ENCODE measurements at places on chromosomes 13 and 19.
A peak's percentile ranks its signal among the peaks of the same experiment; 100 is the strongest.

- DNase-seq: no peak
Measured at GRCh38 chr13:114043421-114044053, 69.7 kb upstream of the C13orf46 start.

DNA sequence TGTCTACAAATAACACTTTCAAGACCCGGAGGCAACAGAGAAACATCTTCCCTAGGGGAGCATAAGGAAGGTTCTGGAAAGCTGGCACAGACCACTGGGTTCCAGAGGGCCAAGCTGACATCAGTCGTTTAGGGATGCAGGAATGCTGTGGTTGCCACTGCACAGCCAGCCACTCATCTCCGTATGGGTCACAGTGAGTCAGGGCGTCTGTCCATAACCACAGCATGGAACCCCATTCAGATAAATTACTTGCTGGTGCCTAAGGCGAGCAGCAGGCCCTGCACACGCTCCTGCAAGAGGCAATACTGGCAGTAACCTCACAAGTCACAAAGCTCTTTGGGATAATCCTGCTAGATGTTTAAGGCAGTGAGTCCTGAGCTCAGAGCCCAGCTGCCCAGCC, 140.9 kb upstream of the UBL3 start:
- peak; percentile 20 for DNase-seq

GRCh38 chr13:101474419-101474957, 22.0 kb downstream of the ITGBL1 start:
- peak; percentile 83 for DNase-seq

- no peak for DNase-seq
Measured at GRCh38 chr19:11027381-11027780, 61.9 kb upstream of the LDLR start.

- no peak for DNase-seq
Measured at GRCh38 chr13:51919531-51919930, 57.8 kb downstream of the CCDC70 start.

DNA sequence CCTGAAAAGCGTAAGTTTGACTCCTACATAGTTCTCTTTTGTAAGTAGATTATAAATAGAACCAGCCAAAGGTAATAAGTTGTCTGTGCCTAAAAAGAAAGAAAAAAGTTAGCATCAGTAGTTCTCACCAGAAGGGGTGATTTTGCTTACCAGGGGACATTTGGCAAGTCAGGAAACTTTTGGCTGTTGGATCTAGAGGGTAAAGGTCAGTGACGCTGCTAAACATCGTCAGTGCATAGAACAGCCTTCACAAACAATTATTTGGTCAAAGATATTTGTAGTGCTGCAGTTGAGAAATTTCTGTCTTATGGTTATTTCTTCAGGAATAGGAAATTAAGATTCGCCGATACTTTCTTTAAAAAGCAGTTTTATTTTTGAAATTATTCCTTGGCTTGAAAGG, 2.0 kb downstream of the USPL1 start:
- no peak for DNase-seq

DNA sequence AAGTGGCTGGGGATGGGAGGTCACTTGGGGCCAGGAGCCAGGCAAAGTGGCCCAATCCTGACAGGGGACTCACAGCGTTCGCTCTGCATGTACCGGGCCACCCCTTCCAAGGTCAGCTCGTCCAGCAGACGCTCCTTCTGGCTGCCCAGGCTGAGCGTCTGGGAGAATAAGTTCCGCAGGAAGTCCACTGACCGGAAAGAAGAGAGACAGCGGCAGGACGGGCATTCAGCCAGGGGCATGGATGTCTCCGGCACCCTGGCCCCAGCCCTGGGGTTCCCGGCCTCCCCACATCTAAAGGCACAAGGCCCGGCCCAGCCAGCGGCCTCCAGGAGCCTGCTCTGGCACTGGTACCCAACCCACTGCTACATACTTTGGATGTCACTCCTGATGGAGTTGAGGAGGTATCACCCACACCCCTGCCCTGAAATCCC, 6.1 kb downstream of the SIRT2 start:
- no peak for DNase-seq

GRCh38 chr13:37995092-37995491, 125.5 kb upstream of the TRPC4 start:
- no peak for DNase-seq

GRCh38 chr13:35979361-35979951, 151.7 kb downstream of the DCLK1 start:
- DNase-seq: peak; percentile 87

DNA sequence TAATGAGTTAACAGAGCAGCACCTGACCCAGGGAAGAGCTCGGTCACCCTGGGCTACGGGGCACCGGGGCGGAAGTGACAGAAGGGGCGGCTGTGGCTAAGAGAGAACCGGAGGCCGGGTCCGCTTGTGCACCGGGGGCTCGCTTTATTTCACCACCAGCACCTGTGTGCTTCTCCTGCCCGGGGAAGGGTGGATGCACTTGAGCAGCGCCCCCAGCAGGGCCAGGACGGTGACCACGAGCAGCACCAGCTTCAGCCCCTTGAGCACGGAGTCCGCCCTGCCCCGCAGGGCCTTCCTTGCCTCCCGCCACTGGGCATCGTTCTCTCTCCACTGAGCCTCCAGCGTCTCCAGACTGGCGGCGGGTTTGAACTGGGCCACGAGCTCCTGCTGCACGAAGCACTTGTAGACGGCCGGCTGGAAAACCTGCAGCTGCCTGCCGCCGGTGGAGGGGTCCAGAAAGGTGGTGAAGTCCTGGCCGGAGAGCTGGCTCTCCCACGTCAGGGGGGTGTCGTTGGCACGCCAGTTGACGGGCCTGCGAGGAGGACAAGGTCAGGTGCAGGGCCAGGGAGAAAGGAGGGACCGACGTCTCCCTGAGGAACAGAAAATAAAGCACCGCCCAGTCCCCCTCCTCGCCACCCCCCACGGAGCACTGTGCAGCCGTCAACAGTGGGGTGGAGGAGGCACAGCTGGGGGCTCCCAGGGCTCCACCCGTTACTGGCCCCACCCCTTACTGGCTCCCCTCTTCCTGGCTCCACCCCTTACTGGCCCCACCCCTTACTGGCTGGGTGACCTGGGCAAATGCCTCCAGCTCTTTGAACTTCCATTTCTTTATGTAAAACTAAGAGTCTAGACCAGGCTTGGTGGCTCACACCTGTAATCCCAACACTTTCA, 3.6 kb downstream of the FAM187B start:
- DNase-seq: no peak

DNA sequence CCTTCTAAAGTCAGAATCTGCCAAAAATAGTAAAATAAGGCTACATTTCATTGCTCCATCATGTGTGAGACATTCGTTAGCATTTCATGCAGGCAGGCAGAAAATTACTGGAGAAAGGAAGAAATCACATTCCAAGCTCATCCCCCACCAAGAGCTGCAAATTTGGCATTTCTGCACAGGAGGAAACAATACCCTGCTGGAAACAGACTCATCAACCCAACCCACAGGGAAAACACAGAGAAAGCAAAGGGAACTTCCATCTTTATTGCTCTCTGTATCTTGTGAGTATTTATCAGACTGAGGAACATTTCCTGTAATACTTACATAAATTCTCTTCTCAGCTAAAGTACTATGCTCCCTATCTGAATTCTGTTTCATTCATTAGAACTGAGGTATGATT, 95.7 kb downstream of the KCTD12 start:
- DNase-seq: no peak

DNA sequence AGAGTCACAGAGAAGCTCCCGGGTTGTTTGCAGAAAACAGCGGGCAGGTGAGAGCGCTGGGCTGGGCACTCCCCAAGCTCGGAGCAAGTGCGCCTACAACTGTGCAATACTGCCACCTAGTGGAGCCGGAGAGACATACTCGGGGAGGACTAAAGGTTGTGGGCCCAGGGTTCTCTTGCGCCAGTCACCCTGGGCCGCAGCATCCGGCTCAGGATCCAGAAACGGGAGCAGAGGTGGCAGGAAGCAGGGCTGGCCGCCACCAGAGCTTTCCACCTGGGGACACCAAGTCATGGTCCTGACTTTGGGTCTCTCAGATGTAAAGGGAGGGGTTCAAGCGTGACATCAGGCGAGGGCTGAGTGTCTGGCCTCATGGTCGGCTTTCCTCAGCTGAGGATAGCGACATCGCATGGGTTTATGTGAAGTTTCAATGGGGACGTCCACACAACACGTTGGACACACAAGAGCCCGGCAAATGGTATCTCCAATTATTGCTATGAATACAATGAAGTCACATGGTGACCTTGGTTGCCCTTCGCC, 11.2 kb upstream of the KLK4 start:
- DNase-seq: peak; percentile 32

GRCh38 chr13:77139306-77139705, 112.3 kb upstream of the FBXL3 start:
- peak; percentile 77 for DNase-seq

DNA sequence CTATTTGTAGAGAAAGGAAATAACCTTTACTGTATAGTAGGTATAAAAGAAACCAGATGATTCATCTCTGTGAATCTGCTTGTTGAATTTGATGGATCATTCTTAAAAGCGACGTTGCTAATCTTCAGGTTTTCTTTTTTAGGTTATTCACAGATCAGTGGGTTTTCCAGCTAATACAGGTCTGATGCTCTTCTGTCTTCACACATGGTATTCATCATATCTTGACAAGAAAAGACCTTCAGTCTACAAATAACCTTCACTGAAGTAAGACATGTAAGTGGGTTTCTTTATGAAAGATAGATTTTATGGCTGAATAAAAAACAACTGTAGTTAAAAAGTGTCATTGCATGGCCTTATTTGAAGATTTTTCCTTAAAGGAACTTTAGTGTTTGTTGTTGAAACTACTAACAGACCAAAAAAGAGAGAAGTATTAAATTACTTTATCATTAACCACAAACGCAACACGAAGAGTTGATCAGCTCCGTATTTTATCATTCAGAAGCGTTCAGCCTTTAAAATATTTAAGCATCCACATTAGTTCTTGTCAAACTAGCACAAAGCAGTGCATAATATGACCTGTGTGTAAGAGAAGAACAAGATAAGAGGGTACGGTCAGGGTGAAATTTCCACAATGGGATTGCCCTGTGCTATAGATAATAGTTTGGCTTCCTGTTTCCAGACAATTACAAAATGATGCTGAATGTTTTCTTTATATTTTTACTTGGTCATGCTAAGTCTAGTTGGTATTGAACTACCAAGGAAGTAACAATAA, 299.5 kb downstream of the MZT1 start:
- no peak for DNase-seq

GRCh38 chr13:30045916-30046704, 195.7 kb upstream of the UBL3 start:
- DNase-seq: no peak

DNA sequence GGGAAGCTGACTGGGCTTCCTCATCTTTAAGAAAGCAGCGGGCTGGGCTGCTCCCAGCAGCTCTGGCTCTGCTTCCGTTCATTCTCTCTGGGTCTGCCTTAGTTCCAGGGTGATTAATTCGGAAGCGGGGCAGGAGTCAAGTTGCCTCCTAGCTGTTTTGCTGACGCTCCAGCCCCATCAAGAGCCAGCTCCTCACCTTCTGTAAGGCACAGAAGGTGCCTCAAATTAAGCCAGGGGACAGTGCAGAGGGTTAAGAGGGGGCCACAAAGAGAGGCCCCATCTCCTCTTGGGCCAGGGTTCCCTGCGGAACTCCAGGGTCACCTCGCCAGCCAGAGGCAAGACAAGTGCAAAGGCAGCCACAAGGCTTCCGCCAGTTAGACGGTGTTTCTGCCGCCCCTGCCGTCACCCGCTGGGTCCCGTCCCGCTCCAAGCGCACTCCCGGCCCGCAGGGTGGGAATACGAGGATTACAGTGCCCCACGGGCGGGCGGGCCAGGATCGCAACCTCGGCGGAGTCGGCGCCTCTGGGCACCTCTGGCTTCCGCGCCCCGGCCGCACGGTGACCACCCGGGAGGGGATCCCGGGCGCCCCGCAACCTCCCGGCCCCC, 508 bp downstream of the SLC15A1 start:
- DNase-seq: no peak

DNA sequence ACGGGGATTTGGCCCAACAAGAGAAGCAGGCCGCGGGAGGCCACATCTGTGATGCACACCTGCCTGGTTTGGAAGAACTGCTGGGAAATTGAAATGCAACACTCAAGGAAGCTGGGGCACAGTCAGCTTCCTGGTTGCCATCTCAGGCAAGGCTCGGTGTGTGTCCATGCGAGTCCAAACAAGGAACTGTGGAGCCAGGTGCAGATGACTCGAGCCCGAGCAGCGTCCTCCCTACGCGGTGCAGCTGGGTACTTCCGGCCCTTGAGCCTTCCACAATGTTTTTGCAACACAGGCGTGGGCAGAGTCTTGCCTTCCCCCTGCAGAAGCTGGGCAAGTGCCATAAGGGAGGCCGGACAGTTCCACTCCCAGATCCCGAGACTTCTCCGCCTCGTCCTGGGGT, 94.6 kb downstream of the CRYL1 start:
- DNase-seq: no peak

DNA sequence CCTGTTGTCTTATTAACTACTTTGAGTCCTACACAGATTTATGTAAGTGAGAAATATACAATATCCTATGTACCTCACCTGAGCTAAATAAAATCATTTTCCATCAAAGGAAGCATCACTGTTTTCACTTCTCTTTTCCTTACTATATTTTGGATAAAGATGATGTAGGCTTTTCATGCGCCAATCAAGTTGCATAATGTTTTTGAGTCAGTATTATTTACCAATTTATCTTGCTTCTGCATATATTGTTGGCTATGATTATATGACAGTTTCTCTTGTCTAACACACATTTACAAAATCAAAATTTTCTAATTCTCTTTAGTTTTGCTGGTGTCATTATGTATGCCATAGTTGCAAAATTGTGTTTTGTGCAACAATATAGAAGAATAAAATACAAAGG, 67.9 kb upstream of the FRY start:
- DNase-seq: no peak

- DNase-seq: no peak
Measured at GRCh38 chr13:85537601-85538000, 261.6 kb downstream of the SLITRK6 start.

DNA sequence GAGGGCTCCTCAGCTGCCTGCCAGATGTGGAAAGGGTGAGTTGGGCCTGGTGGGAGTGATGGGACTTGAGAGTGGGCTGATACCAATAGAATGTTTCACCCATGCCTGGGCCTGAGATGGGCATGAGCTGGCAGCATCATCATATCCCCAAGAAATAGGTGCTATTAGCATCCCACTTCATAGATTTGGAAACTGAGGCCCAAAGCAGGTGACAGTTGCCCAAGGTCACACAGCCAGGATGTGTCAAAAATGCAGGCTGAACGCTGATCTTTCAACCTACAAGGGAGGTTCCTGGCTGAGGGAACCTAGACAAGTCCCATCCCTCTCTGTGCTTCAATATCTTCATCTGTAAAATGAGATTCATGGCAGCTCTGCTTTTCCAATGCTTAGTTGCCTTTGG, 4.6 kb downstream of the SYDE1 start:
- no peak for DNase-seq

DNA sequence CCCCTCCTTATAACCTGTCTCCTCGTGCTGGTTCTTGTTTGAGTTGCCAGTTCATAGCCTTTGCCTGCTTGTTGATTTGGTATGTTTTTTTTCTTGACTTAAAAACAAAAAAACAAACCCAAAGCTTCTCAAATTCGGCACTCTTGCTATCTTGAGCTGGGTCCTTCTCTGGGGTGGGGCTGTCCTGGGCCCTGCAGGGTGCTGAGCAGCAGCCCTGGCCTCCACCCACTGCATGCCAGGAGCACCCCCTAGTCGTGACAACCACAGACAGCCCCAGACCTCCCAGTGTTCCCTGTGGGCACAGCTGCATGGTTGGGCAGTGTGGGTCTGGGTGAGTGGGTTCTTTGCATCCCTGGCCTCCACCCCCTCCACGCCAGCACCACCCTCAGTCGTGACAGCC, 27.8 kb downstream of the KDM4B start:
- DNase-seq: no peak

All from smooth muscle cell of the brain vasculature (primary cell).